Suppressor macrophage treated with lipopolysaccharide for 1 hour (primary cell): ENCODE measurements at places on chromosomes 1 and 21.

GRCh38 chr1:27331426-27331825 is 9.5 kb downstream of the TMEM222 start:
- DNase-seq: no peak

- DNase-seq: no peak
Observed at GRCh38 chr1:168281603-168282325, 1.1 kb downstream of the TBX19 start.

GRCh38 chr21:31671146-31671716 is 11.7 kb downstream of the SOD1 start:
- no peak for DNase-seq

DNA sequence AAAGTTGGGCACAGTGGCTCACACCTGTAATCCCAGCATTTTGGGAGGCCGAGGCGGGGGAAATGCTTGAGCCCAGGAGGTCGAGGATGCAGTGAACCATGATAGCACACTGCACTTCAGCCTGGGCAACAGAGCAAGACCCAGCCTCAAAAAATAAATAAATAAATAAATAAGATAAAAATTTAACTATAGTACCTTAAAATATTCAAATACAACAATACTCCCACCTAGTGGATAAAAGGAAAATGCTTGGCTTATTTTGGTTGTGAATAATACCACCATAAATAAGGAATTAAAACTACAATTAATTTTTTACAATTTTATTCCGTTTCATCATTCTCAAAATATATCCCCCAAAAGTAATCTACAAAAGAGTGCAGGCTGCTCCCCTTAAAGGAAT is 8.1 kb downstream of the PSMG1 start:
- peak; percentile 34 for DNase-seq

DNA sequence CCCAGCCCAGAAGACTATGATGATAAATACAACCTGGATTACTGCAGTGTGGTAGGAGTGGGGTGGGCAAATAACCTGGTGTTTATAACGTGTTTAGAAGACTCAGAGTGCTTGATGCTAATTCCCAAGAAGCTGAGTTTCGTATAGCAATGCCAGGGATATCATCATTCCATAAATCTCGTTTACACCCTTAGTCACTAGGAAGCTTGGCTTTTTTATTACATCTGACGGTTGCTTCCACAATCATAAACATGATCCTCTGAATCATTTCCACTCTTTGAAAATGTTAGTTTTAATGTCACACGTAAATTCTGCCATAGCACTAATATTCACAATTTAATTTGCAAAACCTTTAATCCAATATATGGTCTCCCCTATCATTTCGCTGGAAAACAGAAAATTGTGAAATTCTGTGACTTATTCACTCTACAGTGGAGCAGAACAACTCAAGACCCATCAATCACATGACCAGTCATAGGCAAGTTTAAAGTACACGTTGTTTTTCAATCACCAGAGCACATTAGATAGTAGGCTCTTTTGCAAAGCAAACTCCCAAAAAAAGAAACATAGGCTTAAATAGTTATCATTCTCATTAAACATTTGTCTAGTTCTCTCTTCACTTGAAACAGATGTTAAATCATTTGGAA is 321.0 kb downstream of the LTN1 start:
- DNase-seq: no peak

GRCh38 chr1:72530646-72531045 is 248.3 kb upstream of the NEGR1 start:
- DNase-seq: peak; percentile 5

DNA sequence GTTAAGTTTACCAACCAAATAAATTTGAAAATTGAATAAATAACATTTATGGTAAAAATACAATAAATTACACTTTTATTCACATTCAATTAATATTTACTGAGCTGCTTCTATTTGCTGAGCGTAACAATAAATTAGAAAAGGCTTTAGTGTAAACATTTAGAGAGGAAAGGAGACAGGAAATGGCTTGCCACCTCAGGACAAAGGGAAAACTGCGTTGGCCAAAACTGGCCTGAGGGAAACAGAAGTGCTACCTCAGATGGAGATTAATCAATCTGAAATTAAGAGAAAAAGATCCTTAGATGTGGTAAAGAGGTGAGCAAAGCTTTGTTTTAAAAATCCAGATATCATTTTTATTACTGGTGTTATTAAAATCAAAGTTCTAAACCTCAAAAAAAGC is 128.0 kb downstream of the SLC44A5 start:
- no peak for DNase-seq
